HepG2 (cell line): ENCODE measurements at places on chromosomes 4 and X. TPM values are rescaled to one million over a fixed set of nuclear protein-coding genes. Genes with fewer than 3 reads are reported as not detected.

DNA sequence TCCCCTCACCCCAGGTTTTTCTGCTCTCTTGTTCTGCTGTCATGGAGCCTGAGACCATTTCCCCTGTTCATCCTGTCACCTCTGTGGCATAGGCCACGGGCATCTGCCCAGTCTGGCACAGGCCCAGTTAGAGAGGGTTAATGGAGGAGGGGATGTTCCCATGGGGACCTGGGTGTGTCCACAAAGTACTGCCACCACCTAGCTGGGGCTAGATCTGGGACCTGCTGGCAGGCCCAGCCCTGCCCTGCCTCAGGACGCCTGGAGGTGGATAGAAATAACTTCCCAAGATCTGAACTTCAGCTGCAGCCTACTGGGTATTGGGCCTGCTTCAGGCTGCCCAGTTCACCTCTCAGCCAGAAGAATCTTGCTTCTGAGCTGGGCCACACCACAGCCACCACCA, 13.5 kb downstream of the EFNB1 start:
- DNase-seq, result no peak

GRCh38 chr4:1417522-1418390, 11.5 kb upstream of the NKX1-1 start:
- DNase-seq, result peak; percentile 29

- DNase-seq, result peak; percentile 38
Observed at GRCh38 chr4:1177274-1178141, 5.1 kb upstream of the SPON2 start.

The INPP4B gene
- not detected in 2 replicates for polyA plus RNA-seq

DNA sequence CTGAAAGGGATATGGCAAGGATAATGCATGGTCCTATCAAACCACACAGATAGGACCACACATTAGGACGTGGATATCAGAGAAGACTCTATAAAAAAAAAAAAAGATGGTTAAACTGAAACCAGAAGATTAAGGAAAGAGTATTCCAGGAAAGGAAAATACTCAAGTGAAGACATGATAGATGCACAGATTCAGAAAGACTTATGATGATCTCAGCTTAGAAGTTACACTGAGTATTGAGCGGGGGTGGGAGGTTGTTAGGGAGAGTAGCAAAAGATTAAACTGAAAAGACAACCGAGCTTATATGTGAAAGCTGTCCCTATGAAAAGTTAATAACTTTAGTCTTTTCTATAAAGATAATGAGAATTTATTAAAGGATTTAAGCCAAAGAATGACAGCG, 211.0 kb upstream of the EMCN start:
- DNase-seq, result no peak

GRCh38 chr4:55352726-55353125, 6.7 kb downstream of the SRD5A3 start:
- no peak for DNase-seq

GRCh38 chrX:116417968-116418367, 18.4 kb upstream of the SLC6A14 start:
- DNase-seq, result no peak

The FAM193A gene
- polyA plus RNA-seq, result 5.7 and 6.0 TPM in 2 replicates

GRCh38 chr4:16155528-16156169, 70.6 kb downstream of the TAPT1 start:
- no peak for DNase-seq

DNA sequence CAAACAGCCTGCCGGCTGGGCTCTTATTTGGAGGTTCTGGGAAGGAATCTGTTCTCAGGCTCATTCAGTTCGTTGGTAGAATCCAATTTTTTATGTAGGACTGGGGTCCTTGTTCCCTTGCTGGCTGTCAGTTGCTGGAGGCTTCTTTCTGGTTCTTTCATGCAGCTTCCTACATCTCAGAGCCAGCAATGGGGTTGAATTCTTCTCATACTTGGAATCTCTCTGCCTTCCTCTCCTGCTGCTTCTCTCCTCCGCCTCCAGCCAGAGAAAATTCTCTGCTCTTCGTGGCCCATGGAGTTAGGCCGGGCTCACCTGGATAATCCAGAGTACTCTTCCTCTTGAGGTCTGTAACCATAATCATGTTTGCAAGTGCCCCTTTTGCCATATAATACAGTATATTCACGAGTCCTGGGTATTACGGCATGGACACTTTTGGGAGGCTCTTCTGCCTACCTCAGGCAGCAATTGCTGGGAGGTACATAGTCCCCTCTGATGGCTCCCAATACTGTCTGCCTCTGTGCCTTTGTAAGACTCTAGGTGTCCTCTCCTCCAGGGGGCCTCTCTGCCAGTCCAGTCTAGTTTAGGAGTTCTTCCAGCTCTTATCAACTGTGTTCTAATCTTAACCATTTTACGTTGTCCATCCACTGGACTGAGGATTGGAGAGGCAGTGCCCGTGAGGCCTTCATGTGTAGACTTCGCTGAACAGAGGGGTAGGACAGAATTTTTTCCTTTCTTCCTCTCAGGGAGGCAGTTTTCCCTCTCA, 2.2 kb downstream of the TRMT44 start:
- DNase-seq, result no peak

- DNase-seq, result no peak
Observed at GRCh38 chrX:40298069-40298468, 200.3 kb upstream of the BCOR start.

The SEL1L3 gene
- 0.28 and 0.37 TPM in 2 replicates for polyA plus RNA-seq

DNA sequence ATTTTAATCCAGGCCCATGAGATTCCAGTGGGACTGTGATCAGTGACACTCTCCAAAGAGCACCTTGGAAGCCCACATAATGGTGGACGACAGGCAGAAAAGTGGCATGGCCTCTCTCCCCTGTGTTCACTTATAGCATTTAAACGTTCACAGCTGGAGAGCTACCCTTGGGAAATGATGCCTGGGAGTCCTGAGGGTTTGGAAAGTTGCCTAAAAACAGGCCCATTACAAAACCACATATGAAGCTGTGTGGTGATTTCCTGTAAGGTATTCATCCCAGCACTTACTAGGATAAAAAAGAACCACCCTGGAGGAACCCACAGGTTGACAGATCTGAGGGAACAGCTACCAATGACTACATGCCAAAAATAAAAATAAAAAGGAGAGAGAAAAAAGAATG, 193.2 kb downstream of the RASL11B start:
- no peak for DNase-seq

The PPEF2 gene
- 0.01 and 0.04 TPM in 2 replicates for polyA plus RNA-seq

The BTC gene
- polyA plus RNA-seq, result not detected in 2 replicates

DNA sequence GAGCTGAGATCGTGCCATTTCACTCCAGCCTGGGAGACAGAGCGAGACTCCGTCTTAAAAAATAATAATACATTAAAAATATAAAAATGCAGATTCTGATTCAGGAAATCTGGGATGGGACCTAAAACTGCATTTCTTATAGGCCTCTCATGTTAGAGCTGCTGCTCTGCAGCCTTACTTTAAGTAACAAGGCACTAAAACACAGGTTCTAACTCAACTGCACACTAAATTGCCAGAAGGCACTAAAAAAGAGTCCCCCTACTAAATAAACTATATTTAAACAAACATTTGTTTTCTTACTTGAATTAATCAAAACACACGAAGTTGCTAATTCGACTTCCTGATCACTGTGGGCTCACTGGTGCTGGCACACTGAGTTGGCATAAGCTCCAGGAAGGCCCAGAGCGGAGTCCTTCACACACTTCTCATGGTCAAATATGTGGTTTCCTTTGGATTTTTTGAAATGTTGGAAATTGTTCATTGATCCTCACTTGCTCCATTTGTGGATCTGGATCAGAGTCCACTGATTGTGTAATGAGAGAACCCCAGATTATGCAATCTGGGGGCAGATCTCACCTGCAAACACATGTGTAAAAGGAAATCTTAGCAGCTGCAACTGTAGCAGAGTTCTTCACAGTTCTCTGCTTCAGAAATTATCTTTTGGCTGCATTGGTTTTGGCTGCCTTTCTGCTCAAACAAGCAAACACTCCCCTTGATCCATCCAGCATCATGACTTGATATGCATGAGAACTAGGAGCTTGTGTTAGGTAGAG, 59.3 kb downstream of the AFF1 start:
- peak; percentile 74 for DNase-seq

The IL13RA2 gene
- not detected in 2 replicates for polyA plus RNA-seq

The MTCP1 gene
- polyA plus RNA-seq, result 5.1 and 6.1 TPM in 2 replicates

GRCh38 chrX:139049465-139049864, 337.9 kb upstream of the FGF13 start:
- DNase-seq, result no peak

DNA sequence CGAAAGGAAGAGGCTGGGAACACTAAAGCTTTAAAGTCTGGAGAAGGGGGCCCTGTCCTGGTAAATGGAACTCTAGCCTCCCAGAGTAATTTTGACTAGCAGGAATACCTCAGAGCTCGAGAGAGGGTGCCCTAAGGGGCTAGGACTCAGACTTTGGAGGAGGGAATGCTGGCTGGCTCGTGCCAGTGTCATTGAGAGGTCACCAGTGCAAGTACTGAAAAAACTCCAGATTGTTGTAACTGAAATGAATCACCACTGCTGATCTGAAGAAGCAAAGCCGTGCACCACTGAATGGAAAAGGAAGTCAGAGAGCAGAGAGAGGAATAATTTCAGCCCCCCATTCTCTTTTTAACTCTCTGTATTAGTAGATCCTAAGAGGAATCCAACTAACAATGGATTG, 690.2 kb downstream of the FAT4 start:
- DNase-seq, result no peak

GRCh38 chrX:21932292-21933002, 8.1 kb upstream of the SMS start:
- peak; percentile 21 for DNase-seq

- DNase-seq, result no peak
Observed at GRCh38 chr4:77170926-77171325, 13.9 kb downstream of the CCNG2 start.

DNA sequence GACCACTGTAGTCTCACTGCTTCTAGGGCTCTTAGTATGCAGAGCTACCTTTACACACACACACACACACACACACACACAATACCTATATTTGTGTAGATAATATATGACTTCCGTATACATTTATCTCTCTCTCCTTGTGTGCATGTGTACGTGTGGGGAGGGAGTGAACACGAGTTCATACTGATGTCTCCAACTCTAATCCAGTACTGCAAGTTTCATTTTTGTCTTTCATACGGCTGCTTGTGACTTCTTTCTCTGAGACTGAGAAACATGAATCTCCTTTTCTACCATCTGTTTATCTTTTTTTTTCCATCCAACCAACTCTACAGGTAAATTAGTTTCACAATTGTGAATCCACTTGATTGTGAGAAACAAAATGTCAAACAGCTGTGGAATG, 1229.5 kb upstream of the AGA start:
- no peak for DNase-seq

GRCh38 chr4:76306882-76307659, 538 bp downstream of the STBD1 start:
- peak; percentile 19 for DNase-seq

The ARSD gene
- 6.4 and 6.8 TPM in 2 replicates for polyA plus RNA-seq

DNA sequence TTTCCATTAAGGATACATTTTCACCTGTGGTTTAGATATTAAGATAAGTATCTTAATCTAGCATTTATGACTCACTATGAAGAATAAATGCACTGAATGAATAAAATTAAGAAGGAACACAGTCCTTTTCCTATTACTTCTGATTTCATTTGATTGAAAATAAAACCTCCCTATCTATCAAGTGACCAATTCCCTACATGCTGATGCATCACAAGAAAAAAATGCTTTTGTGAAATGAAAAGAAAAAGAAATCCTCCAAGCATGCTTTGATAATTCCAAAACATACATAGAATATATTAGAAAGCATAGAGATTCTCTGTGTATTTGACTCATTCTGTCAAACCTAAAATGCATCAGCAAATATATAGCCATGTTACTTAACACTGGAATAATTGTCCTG, 37.1 kb downstream of the PCDH10 start:
- no peak for DNase-seq

DNA sequence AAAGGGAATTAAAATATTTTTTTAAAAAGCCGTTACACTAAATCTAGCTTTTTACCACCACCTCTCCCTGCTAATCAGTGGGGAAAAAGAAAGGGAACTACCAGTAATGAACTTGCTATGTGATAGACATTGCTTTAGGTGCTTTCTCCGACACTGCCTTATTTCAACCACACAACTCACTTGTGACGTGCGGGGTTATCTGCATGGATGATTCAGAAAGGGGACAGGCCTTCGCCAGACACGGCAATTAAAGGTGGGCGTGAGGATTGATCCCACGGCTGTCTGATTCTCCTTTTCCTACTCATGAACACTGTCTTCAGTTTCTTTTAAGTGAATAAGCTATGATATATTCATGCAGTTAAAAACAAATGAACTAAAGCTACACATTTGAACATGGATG, 882 bp upstream of the CXCR3 start:
- no peak for DNase-seq

GRCh38 chr4:187357045-187357643, 633.5 kb upstream of the FAT1 start:
- no peak for DNase-seq

The CENPVL2 gene
- not detected in 2 replicates for polyA plus RNA-seq

The OTUD6A gene
- not detected in 2 replicates for polyA plus RNA-seq

The HELQ gene
- 6.6 and 7.1 TPM in 2 replicates for polyA plus RNA-seq

GRCh38 chr4:61411241-61411640, 211.1 kb downstream of the ADGRL3 start:
- DNase-seq, result no peak

DNA sequence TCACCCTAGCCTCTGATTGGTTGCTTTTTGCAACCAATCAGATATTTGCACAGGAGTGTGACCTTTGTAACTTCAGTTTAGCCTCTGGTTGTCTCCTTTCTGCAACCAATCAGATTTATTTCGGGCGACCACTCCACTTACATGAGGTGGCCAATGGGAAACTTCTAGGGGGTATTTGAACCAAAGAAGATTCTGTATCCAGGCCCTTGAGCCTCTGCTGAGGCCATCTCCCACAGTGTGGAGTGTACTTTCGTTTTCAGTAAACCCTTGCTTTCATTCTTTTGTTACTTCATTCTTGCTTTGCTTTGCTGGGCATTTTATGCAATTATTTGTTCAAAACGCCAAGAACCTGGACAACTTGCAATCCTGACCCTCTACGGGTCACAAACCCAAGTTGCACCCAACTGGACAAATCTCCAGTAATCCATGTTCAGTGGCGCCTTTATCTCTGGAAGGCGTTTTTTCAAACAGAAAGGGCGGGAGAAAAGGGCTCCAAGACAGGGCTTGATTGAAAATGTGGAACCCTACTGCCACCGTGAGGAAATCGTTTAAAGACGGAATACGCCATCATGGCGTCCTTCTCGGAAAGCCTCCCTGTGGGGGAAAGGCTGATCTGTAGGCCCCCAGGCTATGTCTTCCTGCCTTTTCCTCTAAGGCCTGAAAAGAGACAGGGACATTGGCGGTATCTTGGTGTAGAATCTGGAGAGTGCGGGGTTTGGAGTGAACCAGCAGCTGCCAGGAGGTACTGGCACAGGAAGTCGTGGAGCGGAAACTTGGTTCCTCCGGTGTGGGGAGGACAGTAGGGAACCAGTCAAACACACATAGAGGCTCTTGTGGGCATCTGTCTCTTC, 184.6 kb downstream of the OR13H1 start:
- DNase-seq, result no peak

- DNase-seq, result no peak
Observed at GRCh38 chr4:47612116-47613023, 127.3 kb downstream of the ATP10D start.

The MAOA gene
- 11.2 and 13.4 TPM in 2 replicates for polyA plus RNA-seq

DNA sequence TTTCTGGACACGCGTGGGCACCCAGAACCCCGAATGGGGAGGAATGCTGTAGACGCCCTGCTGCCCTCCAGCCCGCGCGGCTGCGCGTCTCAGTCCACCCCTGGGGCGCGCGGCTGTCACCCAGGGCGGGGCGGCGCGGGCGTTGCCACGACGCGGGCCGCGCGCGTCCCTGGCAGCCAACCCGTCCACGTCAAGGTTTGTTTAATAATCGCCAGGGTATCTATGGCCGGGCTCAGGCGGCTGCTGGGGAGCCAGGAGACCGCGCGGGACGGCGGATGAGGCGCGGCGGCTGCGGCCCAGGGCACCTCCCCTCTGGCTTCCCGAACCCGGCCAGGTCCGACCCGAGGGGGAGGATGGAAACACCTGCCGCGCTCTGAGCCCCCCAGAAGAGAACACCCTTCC, at the start of gene SPATA18:
Gene SPATA18, plus strand, starts transcription at position 92 of the 402 bp plus-strand sequence. CDS start 401 bp downstream, outside the sequence.
- no peak for DNase-seq
